ENCODE measurements at places on chromosomes 6 and 20.
A peak's percentile ranks its signal among the peaks of the same experiment; 100 is the strongest.

DNA sequence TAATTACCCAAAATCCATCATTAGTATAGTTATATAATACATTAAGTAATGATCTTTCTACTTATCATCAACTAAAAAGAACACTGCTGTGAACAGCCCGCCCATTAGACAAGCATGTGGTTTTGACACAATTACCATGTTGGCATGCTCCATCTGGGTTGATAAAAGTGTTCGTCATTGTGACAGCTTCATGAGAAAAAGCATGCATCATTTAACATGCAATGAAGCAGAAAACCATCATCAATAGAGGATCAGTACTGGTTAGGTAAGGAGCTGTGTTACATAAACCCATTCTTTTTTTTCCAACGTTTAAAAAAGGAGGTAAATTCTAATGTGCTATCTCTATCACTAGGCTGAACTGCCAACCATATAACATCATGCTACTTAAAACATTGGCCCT lies 101.9 kb downstream of the EPB41L2 start:
- DNase-seq: no peak

GRCh38 chr6:128713461-128713860 lies 169.5 kb upstream of the LAMA2 start:
- DNase-seq: no peak

- DNase-seq: no peak
Observed at GRCh38 chr6:147837540-147837939, 329.1 kb downstream of the SAMD5 start.

DNA sequence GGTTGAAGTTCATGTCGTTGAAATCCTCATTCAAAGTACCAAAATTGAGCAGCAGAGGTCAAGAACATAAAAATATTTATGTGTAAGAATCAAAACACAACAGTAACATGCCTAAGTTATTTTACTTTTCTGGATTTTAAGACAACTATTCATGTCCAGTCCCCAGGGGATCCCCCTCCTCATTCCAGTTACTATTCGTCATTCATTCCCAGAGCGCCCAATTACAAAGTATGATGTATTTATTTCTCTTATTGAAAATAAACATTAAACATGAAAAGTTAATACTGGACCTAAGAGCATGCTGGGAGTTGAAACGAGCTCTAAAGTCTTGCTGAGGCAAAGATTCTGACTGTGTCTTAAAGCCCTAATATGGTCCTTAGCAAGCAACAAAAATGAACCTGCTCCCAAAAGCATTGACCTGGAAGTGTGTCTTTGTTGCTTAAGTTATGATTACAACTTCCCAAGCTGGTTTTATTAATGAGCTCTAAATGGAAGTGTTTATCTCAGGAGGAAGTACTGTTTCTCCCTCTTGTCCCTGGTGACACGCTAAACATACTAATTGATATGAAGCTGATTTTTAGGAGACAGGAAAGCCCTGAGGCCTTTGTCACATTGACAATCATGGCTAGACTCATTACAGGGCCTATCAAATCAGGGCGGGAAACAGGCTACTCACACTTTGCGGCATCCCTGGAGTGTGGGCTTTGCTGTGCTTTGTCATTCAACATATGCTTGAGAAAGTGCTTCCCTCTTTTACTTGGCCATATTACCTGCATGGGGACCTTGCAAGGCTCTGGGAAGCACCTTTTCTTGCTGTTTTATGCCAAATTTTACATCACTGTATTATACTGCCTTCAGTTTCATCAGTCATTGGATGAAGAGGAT lies 192.2 kb upstream of the DTNBP1 start:
- peak; percentile 30 for DNase-seq

GRCh38 chr6:64325093-64325492 lies 689.5 kb downstream of the PHF3 start:
- no peak for DNase-seq

DNA sequence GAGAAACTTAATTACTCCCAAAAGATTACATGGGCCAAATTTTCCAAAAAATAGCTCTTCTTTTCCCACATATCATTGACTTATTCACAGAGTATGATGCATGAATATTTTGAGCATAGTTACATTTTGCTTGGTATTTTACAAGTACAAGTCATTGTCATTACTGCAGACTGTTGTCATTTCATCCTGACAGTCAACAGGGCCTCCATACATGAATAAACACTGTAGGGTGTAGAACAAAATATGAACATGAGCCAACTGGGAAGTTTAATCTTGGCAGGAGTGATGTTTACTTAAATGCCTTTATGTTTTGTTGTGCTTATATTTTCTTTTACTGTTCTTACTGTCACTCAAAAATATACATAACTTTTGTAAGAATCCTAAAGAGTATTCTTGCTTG lies 340.7 kb downstream of the ADGRB3 start:
- no peak for DNase-seq

- DNase-seq: no peak
Observed at GRCh38 chr6:69881322-69882151, 15.2 kb downstream of the COL19A1 start.

- no peak for DNase-seq
Observed at GRCh38 chr20:31712564-31713311, 9.9 kb downstream of the BCL2L1 start.

DNA sequence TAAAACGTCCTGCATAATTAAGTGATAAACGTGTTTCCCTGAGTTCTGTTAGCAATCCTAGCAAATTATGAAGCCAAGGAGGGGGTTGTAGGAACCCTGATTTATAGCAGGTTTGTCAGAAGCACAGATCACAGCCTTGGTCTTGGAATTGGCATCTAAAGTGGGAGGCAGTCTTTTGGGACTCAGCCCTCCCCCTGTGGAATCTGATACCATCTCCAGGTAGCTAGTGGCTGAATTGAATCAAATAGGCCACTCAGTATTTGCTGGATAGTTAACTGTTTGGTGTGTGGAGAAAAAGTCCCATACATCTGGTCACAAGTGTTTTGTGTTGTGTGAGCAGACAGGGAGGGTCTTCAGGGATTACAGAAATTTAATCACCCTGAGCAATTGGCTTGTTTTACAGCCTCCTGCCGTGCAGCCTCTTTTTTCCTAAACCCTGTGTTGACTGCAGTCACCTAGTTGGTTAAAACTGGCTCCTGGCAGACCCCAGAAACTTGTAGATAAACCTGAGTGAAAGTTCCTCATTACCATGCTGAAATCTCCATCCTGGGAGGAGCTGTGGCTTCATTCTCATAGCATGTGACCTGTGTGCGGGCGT lies 19.0 kb upstream of the KIFC1 start:
- DNase-seq: no peak

DNA sequence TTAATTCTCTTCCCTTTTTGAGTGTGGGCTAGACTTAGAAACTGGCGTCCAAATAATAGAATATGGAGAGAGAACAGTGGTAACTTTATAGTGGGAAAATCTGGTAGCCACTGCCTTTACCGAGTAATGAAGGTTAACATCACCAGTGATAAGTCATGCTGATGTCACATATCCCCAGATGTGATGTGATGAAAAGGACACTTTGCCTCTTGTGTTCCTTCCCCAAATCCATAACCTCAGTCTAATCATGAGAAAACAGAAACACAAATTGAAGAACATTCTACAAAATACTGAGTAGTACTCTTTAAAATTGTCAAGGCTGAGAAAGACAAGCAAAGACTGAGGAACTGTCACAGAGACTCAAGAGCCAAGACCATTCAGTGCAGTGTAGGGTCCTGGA lies 17.8 kb downstream of the ANKS1A start:
- DNase-seq: no peak

GRCh38 chr6:170388113-170388512 lies 81.6 kb downstream of the FAM120B start:
- no peak for DNase-seq

GRCh38 chr6:18465410-18466154 lies 78.4 kb downstream of the RNF144B start:
- DNase-seq: no peak

- DNase-seq: no peak
Observed at GRCh38 chr6:30037182-30037788, 23.8 kb upstream of the POLR1H start.

GRCh38 chr6:167424700-167425099 lies 99.8 kb downstream of the TTLL2 start:
- no peak for DNase-seq

GRCh38 chr6:75402296-75402695 lies 91.3 kb downstream of the FILIP1 start:
- DNase-seq: no peak

GRCh38 chr6:151482290-151482689 lies 11.5 kb upstream of the CCDC170 start:
- DNase-seq: no peak

DNA sequence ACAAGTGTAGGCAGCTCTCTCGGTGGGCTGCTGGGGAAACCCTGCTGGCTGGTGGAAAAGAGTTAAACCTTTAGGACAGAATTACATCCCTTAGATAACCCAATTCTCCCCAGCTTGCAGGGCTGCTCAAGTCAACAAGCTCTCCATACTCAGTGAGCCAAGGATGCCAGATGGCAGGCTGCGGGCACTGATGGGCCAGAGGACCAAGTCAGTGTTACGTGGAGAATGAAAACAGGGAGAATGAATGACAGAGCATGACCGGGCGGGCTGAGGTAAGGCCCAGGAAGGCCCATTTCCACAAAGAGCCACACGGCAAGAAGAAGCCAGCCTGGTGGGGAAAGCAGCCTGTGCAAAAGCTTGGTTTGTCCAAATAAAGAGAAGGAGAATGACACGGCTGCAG lies 58.7 kb upstream of the CD93 start:
- no peak for DNase-seq

- no peak for DNase-seq
Observed at GRCh38 chr6:157298216-157298724, 25.0 kb downstream of the TMEM242 start.

All from NCI-H1417 treated with DMSO at 0.1 percent for 48 hours (cell line).